ENCODE measurements at places on chromosomes 16 and 17. TPM values are rescaled to one million over a fixed set of nuclear protein-coding genes. Genes with fewer than 3 reads are reported as not detected.

GRCh38 chr16:48540222-48540900 lies 69.6 kb downstream of the N4BP1 start:
- H3K4me1 ChIP-seq = peaks cover 28% of the 10 kb centered on the region
- peaks cover 30% of the 10 kb centered on the region for H3K36me3 ChIP-seq
- no peak for DNase-seq
- no peaks in the 10 kb centered on the region for H3K27me3 ChIP-seq
- no peak overlapping the region for H3K27ac ChIP-seq

GRCh38 chr17:74599448-74599939 lies 7.4 kb upstream of the CD300LD start:
- no peak for DNase-seq
- H3K4me1 ChIP-seq = peaks cover 30% of the 10 kb centered on the region
- H3K27ac ChIP-seq = no peak overlapping the region
- no peak overlapping the region for H3K4me3 ChIP-seq

- no peak for DNase-seq
- H3K4me3 ChIP-seq = no peak overlapping the region
- no peak overlapping the region for H3K27ac ChIP-seq
- H3K36me3 ChIP-seq = no peaks in the 10 kb centered on the region
- H3K27me3 ChIP-seq = no peaks in the 10 kb centered on the region
- H3K4me1 ChIP-seq = no peaks in the 10 kb centered on the region
Observed at GRCh38 chr17:70767102-70767701, 597.9 kb downstream of the KCNJ2 start.

DNA sequence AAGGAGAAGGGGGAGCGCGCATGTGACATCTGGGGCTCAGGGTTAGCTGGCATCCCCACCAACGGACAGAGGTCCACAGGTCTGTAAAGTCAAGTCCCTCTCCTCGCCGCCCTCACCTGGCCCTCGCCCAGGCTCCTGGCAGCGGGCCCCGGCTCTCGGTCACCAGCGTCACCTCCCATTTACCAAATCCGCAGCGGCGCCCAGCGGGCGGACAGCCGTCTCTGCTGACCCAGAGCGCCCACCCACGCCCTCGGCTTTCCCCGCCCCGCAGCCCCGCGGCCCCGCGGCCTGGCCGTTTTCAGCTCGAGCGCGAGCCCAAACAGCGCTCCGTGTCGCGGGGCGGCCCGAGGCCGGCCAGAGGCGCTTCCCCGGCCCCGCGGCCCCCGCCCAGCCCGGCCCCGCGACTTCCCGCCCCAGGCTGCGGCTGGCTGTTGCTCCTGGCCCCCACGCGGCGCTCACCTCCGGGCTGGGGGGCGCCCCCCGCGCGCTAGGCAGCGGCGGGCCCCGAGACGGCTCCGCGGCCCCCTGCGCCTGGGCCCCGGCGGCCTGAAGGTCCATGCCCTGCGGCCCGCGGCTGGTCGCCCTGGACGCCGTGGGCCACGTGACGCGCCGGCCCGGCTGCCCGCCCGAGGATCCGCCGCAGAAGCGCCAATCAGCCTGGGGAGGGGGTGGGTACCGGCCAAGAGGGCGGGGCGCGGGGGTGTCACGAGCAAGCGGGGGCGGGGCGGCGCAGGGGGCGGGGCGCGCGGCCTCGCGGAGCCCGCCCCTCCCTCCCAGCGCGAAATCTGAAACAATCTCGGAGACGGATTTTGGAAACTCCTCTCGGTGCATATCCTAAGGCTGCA lies at the start of gene COPRS:
TSS of gene COPRS (minus strand) at position 603 of the 845 bp plus-strand sequence. CDS start at position 558, 45 bp downstream.
- no peaks in the 10 kb centered on the region for H3K27me3 ChIP-seq
- peak within 1 kb of the TSS; percentile 82 for H3K27ac ChIP-seq
- H3K36me3 ChIP-seq = peaks cover 11% of the 10 kb centered on the region
- peaks cover 19% of the 10 kb centered on the region for H3K4me1 ChIP-seq
- H3K4me3 ChIP-seq = peak within 1 kb of the TSS; percentile 75

GRCh38 chr17:51351080-51351479 lies 90.7 kb downstream of the UTP18 start:
- no peaks in the 10 kb centered on the region for H3K4me1 ChIP-seq
- H3K27ac ChIP-seq = no peak overlapping the region
- no peak overlapping the region for H3K4me3 ChIP-seq
- peaks cover 35% of the 10 kb centered on the region for H3K27me3 ChIP-seq
- no peaks in the 10 kb centered on the region for H3K36me3 ChIP-seq

- H3K4me3 ChIP-seq = no peak overlapping the region
- peaks cover 32% of the 10 kb centered on the region for H3K36me3 ChIP-seq
- no peak overlapping the region for H3K27ac ChIP-seq
- no peak for DNase-seq
Observed at GRCh38 chr16:24102209-24102660, 153.9 kb upstream of the CACNG3 start.

DNA sequence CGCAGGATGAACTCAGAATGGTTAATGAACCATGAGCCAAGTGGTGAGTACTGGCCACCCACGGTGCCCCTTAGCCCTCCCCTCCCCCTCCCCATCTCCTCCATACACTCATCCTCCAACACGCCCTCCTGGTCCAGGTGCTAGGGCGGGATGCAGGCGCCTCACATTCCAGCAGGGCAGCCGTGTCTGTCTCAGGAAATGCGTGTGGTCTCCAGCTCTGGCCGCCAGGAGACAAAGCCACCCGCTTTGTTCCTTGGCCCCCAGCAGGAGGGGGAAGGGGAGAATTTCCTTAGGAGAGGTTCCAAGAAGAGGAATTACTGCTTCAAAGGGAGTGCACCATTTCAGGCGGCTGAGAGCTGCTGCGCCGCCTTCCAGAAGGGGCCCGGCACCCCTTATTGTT lies 29.7 kb upstream of the RMI2 start:
- DNase-seq = no peak
- no peak overlapping the region for H3K27ac ChIP-seq

DNA sequence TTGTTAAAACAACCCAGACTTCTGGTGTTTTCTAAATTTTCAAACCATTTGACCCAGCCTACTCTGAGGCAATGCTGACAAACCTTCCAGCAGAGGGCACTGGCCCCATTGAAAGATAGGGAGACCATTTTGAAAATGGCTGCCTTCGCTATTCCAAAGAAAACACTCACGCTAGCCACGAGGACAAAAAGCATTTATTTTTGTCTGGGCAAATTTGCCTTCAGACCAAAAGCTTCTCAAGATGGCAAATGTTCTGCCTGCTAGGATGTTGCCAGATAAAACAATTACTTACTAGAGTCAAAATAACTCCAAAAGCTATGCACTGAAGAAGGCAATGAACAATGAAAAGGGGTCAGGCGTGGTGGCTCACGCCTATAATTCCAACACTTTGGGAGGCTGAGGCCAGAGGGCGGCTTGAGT lies 296.7 kb upstream of the IRX5 start:
- H3K4me1 ChIP-seq = no peaks in the 10 kb centered on the region
- H3K27me3 ChIP-seq = no peaks in the 10 kb centered on the region
- H3K27ac ChIP-seq = no peak overlapping the region
- H3K36me3 ChIP-seq = no peaks in the 10 kb centered on the region
- DNase-seq = no peak

GRCh38 chr16:56921571-56921970 lies 10.4 kb upstream of the HERPUD1 start:
- H3K27me3 ChIP-seq = peaks cover 6% of the 10 kb centered on the region
- DNase-seq = no peak
- H3K36me3 ChIP-seq = peaks cover 3% of the 10 kb centered on the region

DNA sequence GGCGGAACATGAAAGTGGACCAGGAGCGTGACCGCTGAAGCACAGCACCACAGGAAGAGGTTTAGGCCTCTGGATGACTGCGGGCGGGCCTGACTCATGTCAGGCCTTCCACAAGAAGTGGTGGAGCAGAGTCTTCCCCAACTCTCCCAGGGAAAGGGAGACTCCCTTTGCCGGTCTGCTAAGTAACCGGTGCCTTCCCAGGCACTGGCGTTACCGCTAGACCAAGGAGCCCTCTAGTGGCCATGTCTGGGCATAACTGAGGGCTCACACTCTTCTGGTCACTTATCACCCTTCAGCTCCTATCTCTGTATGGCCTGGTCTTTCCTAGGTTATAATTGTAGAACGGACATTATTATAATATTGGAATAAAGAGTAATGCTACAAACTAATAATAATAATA lies 1931.9 kb downstream of the TP53TG3F start:
- DNase-seq = peak; percentile 41
- no peaks in the 10 kb centered on the region for H3K27me3 ChIP-seq
- H3K4me1 ChIP-seq = no peaks in the 10 kb centered on the region
- no peak overlapping the region for H3K4me3 ChIP-seq
- no peak overlapping the region for H3K27ac ChIP-seq
- no peaks in the 10 kb centered on the region for H3K36me3 ChIP-seq

DNA sequence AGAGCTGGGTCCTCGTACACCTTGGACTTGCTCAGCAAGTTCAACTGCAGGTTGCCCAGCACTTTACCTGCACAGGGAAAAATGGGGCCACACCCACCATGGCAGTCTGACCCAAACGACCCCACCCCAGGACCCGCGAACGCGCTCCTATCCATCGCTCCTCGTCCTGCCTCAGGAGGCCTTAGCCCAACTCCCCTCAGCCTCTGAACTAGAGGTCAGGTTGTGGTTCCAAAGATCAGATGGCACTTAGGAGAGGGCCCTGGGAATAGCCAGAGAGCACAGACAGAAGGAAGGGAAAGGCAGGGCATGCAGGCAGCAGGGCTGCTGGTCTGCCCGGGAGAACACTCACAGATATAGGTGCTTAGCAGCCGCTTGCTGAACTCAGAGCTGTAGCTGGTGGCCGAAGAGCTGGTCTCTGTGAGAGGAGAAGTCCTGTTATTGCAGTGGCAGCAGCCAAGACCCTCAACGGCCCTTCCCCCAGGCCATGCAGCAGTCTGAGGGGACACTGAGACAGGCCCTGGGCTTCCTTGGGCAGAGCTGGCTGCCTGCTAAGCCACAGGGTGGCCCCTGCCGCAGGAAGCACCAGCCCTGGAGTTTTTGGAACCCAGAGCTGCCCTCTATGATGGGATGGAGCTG lies 6.9 kb downstream of the ZACN start:
- no peaks in the 10 kb centered on the region for H3K4me1 ChIP-seq
- no peaks in the 10 kb centered on the region for H3K27me3 ChIP-seq
- DNase-seq = no peak
- H3K36me3 ChIP-seq = peaks cover 10% of the 10 kb centered on the region

GRCh38 chr16:54040975-54041374 lies 245.6 kb downstream of the IRX3 start:
- H3K4me3 ChIP-seq = no peak overlapping the region
- no peaks in the 10 kb centered on the region for H3K27me3 ChIP-seq
- no peak overlapping the region for H3K27ac ChIP-seq
- no peaks in the 10 kb centered on the region for H3K4me1 ChIP-seq

DNA sequence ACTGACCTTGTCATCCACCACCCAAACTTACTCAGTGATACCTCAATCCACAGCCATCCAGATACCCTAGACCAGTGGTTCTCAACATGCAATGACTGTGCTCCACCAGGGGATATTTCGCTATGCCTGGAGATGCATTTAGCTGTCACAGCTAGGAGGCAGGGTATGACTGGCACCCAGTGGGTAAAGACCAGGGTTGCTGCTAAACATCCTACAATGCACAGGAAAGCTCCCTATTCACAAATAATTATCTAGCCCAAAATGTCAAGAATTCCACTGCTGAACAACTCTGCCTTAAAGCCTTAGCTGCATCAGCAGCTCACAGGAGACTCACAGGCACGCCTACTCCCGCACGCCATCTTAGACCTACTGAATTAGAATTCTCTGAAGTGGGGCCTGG lies 212.6 kb downstream of the GRIN2A start:
- no peak overlapping the region for H3K4me3 ChIP-seq
- no peaks in the 10 kb centered on the region for H3K27me3 ChIP-seq
- no peaks in the 10 kb centered on the region for H3K36me3 ChIP-seq
- H3K4me1 ChIP-seq = no peaks in the 10 kb centered on the region

DNA sequence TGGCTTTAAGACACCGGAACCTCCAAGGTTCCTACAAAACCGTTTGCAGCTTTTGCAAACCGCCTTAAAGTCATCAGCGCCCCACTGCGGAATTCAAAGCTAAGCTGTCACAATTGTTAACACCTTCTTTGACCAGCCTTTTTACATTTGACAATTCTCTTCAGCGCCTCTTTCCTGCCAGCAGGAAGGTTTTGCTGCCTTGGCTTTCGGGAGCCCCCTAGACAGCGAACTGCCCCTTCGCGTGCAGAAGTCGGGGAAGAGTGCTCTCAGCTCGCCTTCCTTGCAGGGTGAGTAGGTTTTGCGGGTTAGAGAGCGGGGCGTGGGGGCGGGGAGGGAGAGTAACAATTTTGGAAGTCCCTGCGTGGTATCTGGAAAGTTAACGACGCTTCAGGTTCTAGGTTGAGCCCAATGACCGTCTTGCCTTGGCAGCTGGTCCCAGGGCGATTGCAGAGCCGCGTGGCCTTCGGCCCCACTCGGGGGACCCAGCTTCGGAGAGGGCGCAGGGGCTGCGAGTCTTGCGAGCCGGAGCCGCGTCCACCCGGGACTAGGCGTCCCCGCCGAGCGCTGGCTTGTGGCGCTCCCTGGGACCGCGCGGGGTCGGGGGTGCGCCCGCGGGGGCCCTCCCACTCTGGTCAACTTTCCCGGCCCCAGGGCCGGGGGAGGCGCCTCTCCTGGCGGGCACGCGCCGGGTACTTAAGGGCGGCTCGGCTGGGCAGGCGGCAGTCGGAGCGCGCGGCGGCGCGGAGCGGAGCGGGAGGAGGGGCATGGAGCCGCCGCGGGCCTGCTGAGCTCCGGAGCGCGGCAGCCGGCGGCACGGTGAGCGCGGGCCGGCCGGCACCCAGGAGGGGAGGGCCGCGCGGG lies at the start of gene HAS3:
TSS of gene HAS3 (plus strand) at position 153 of the 861 bp plus-strand sequence. CDS start 3,743 bp downstream, outside the sequence.
- DNase-seq = peak; percentile 59
- peaks cover 48% of the 10 kb centered on the region for H3K27me3 ChIP-seq
- H3K36me3 ChIP-seq = no peaks in the 10 kb centered on the region
- H3K4me3 ChIP-seq = peak within 1 kb of the TSS; percentile 76

DNA sequence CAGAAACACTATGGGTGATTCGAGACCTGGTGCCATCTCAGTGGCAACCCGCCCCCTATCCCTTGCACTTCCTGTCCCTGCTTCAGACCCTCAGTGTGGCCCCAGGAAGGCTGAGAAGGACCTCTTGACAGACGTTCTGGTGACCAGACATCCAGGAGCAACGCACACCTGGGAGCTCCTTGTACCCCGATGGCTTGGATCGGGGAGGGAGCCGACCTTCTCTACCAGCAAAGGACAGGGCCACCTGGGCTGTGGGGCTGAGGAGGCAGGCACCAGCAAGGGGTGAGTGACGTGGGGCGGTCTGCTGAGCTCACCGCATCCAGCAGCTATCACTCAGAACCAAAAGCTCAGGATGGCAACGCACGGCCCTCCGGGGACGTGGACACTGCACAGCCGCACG lies 27.2 kb downstream of the UNKL start:
- no peaks in the 10 kb centered on the region for H3K4me1 ChIP-seq
- H3K27ac ChIP-seq = no peak overlapping the region
- H3K4me3 ChIP-seq = no peak overlapping the region
- H3K36me3 ChIP-seq = no peaks in the 10 kb centered on the region
- no peaks in the 10 kb centered on the region for H3K27me3 ChIP-seq
- no peak for DNase-seq

- H3K36me3 ChIP-seq = peaks cover 6% of the 10 kb centered on the region
- DNase-seq = peak; percentile 63
- peak overlapping the region; percentile 66 for H3K4me3 ChIP-seq
- peaks cover 46% of the 10 kb centered on the region for H3K4me1 ChIP-seq
- peaks cover 47% of the 10 kb centered on the region for H3K27me3 ChIP-seq
Observed at GRCh38 chr17:83119987-83120864, 40.8 kb downstream of the METRNL start.

TRIM37 gene
- total RNA-seq = 37.7 TPM

SDK2 gene
- total RNA-seq = 3.7 TPM

VMO1 gene
- total RNA-seq = 0.37 TPM

SMTNL2 gene
- not detected for total RNA-seq

MON1B gene
- 79.2 TPM for total RNA-seq
